ENCODE measurements at places on chromosomes 3 and 15.
A peak's percentile ranks its signal among the peaks of the same experiment; 100 is the strongest.

DNA sequence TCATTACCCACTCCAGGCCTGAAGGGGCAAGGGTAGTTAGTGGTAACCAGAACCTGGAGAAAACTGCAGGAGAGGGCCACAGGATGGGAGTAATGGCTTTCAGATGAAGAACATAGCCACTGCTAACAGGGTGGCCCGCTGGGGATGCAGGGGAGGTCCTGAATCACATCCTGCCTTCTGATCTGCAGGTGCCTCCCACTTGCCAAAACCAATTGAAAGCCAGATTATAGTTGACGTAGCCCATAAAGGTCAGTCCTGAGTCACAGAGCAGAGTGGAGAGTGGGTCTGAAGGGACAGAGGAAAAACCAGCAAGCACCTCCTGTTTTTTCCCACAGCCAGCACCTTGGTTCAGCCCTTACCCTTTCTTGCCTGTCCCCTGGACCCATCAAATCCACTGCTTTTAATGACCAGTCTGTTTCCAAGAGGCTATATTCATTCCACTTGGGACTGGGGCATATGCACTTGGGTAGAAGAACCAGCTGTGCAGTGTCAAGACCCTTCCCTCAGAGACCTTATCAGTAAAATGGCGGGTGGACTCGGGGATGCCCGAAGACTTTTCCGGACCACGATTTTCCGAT, 646 bp upstream of the SLC35G2 start:
- no peak for DNase-seq

- DNase-seq, result peak; percentile 75
These were observed 48.4 kb downstream of the GOLIM4 start for GRCh38 chr3:168047190-168047795.

GRCh38 chr3:98809557-98809956, 46.4 kb downstream of the ST3GAL6 start:
- DNase-seq, result no peak

DNA sequence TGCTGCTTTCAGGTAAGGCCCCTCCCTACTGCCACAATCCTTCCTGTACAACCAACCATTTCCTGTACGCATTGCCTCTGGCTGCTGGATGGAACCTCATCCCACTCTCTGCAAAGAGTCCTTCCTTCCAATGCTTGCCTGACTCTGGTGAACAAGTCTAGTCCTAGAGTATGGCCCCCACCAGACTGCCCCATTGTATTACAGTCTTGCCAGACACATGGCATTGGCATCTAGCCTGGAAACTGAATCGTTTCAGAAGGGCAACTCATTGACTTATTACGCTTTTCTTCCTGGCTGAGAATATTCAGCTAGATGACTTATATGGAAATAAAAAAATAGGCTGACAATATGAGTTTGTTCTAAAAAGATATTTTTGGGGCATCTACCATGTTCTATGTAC, 170.3 kb downstream of the SUCLG2 start:
- no peak for DNase-seq

- peak; percentile 79 for DNase-seq
These were observed at the start of gene TAGLN3 for GRCh38 chr3:111998636-111999483. TSS of gene TAGLN3 (plus strand) at chr3:111998922. CDS start at chr3:111999423, 501 bp downstream.

DNA sequence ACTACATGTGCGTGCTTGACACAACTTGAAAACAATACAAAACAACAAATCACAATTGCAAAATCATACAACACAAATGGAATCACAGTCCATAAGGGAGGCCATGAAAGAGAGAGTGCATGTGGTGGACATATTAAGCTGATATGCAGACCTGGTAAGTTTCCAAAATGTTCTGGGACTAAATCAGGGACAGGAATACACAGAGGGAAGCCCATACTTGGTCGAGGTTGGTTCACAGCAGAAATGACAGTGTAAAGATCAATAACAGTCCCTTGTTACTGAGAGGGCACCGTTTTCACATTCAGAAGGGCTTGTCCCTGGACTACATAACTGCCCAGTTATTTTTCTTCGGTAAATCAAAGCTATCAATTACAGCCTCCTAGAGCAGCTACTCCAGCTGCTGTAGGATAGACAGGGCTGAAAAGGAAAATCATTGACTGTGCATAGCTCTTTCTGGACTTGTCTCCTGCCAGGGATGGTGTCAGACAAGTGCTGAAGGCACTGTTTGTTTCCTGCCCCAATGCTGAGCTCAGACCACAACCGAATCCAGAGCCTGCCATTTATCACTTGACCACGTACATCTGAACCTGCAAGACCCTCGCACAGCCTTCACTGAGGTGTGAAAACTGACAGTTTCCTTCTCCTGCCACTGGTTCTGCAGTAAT, 79.5 kb upstream of the KCNMB2 start:
- no peak for DNase-seq

DNA sequence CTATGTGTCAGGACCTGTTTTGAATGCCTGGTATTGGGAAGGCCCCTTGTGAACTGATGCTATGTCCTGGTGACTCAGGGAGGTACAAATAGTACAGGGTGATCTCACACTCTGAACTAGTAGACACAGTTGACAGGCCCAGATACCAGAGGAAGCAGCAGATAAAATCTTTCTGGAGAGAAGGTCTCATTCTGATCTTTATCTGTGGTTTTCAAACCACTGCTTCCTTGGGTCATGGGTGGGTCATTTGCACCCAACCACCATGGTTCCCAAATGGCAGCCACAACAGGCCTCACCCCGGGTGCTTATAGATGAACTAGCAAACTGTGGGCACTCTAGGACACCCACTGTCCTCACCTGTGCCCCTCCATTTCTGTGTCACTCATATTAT, 43.4 kb downstream of the PXYLP1 start:
- no peak for DNase-seq

GRCh38 chr15:35047528-35047927, 37.6 kb downstream of the NANOGP8 start:
- DNase-seq, result no peak

- DNase-seq, result peak; percentile 27
These were observed 13.0 kb upstream of the CACNA2D2 start for GRCh38 chr3:50516440-50516871.

DNA sequence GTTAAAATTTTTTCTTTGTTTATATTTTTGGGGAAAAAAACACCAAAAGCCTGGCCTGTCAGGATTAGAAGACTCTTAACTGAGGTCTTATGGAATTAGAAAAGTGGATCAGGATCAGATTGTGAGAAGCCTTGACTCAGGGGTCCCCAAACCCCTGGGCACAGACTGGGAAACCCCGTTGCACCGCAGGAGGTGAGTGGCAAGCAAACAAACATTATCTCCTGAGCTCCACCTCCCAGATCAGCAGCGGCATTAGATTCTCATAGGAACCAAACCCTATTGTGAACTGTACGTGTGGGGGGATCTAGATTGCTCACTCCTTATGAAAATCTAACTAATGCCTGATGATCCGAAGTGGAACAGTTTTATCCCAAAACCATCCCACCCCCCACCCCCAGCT, 117.2 kb downstream of the TCF12 start:
- no peak for DNase-seq

DNA sequence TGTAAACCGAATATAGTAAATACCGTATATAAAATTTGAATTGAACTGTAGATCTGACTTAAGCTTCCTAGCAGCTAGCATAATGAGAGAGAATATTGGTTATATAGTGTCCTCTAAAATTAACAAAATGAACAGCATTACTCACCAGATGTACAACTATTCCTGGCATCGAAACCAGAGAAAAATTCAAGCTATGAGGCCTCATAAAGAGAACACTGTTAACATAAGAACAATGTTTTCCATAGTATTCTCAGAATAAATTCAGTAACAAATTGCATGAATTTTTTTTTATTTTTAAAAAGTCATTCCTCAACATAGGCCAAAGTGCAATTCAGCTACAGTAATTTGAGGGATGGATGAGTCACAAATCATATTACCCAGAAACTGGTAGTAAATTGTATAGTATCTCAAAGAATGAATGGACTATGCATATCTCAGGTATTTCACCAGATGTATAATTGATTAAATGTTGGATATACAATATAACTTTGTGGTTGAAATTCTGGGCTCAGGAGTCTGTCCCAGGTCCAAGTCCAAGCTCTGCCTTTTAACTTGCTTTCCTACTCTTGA, 5.0 kb downstream of the TMEM207 start:
- DNase-seq, result no peak

All from NCI-H345 (cell line).